ENCODE measurements at places on chromosomes 2 and 18.

DNA sequence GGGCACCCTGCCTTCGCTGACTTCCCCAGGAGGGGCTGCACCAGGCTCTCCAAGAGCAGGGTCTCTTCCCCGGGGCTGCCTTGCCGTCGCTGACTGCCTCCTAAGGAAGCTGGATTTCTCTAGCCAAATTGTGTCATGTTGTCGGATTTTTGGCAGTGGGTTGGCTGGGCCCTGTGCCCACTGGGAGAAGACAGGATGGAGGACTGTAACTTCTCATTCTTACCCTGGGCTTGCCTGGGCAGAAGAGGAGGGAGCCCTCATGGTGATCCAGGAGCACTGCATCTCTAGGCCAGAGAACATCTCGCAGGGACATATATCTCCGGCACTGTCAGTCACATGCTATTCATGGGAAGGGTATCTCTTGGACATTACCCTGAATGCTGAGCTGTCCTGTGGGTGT is 6.3 kb downstream of the MYO7B start:
- DNase-seq: no peak

DNA sequence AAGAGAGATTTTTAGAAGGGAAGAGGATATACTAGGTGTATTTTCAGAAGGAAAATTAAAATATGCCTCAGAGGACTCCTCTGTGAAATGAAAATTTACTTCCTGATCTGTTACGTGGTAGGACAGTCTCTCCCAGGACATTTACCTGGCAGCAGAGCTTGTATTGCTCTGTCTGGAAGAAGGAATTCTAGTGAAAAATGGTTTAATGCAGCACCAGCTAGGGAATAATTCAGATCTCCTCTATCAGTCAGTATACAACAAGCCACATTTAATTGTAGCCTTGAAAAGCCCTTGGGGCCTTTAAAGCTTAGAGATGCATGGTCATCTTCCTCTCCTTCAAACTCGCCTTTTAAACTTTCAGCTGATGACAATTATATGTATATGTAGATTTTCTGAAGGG is 49.6 kb downstream of the PIK3C3 start:
- no peak for DNase-seq

GRCh38 chr18:27685091-27685490 is 491.8 kb downstream of the CDH2 start:
- DNase-seq: no peak

- DNase-seq: no peak
Observed at GRCh38 chr2:1541040-1541439, 127.8 kb downstream of the TPO start.

- DNase-seq: no peak
Observed at GRCh38 chr2:240593703-240594451, 7.3 kb downstream of the CAPN10 start.

DNA sequence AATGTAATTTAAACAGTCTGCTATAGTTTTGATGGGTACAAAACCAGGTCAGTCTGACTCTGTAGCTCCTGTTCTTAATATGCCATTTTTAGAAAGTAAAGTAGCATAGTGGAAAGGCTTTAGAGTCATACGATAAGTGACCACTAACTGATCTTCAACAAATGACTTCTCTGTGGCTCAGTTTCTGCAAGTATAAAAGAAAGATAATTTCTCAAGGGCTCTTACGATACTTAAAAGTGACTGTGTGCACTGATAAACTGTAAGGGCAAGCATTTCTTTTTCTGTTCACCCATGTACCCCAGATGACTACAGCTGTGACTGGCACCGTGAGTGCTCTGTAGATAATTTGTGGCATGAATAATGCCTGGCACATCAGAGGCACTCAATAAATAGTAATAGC is 178.7 kb downstream of the LCLAT1 start:
- no peak for DNase-seq

DNA sequence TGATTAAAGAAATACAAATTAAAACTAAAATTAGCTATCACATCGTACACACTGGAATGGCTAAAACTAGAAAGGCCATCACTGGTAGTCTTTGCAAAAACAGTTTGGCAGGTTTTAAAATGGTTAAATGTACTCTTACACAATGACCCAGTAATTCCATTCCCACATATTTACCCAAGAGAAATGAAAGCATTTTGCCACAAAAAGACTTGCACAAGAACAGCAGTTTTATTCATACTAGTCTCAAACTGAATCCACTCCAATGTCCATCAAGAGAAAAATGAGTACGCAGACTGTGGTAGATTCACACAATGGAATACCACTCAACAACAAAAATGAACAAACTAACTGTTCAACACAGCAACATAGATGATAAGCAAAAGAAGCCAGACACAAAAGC is 29.1 kb downstream of the SP140L start:
- DNase-seq: no peak

- DNase-seq: no peak
Observed at GRCh38 chr18:64032312-64032711, 62.4 kb downstream of the SERPINB8 start.

- no peak for DNase-seq
Observed at GRCh38 chr2:207791579-207792243, 22.0 kb upstream of the FZD5 start.

Data from retinal pigment epithelial cell (primary cell).